ENCODE measurements at places on chromosomes 3 and 15.

GRCh38 chr15:74839526-74840395, 3.2 kb downstream of the ULK3 start:
- DNase-seq, result no peak
- H3K27me3 ChIP-seq, result no peaks in the 10 kb centered on the region
- peaks cover 47% of the 10 kb centered on the region for H3K36me3 ChIP-seq
- H3K4me1 ChIP-seq, result peaks cover 41% of the 10 kb centered on the region
- H3K27ac ChIP-seq, result no peak overlapping the region
- no peak overlapping the region for H3K4me3 ChIP-seq

DNA sequence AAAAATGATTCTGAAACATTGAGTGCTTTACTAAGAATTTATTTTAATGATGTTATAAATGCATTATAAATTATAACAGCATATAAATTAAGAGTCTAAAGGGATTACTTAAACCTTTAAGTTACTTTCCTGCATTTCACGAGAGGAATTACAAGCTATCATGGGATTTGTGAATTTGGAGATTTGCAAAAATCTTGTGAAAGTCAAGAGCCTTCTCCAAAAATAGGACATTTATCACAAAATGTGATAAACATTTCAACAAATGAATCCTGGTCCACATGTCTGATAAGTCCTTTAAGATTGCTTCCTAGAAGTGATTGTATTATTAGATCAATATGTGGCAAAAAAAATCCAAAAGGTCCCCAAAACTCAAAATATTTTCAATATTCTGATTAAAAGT, 154.5 kb downstream of the ATP8B4 start:
- peaks cover 6% of the 10 kb centered on the region for H3K27me3 ChIP-seq
- H3K27ac ChIP-seq, result no peak overlapping the region
- no peaks in the 10 kb centered on the region for H3K4me1 ChIP-seq
- no peaks in the 10 kb centered on the region for H3K36me3 ChIP-seq

GRCh38 chr3:100245136-100245535, 15.7 kb upstream of the TBC1D23 start:
- no peak overlapping the region for H3K4me3 ChIP-seq
- DNase-seq, result no peak
- no peaks in the 10 kb centered on the region for H3K27me3 ChIP-seq
- no peak overlapping the region for H3K27ac ChIP-seq
- H3K4me1 ChIP-seq, result no peaks in the 10 kb centered on the region
- no peaks in the 10 kb centered on the region for H3K36me3 ChIP-seq

DNA sequence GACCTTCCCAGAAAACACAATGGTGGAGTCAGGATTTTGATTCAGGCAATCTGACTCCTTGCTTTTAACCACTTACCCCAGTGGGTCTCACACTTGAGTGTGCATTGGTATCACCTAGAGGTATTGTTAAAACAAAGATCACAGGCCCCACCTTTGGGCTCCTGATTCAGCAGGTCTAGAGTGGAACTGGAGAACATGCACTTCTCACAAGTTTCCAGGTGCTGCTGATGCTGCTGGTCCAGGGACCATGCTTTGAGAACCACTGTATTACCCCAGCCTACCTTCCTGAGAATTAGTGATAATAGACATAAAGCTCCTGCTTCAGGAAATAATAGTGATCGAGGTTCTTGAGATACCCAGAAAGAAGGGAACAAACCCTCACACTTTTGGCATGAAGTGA, 466.9 kb downstream of the EPHB1 start:
- no peaks in the 10 kb centered on the region for H3K36me3 ChIP-seq
- no peak overlapping the region for H3K4me3 ChIP-seq
- DNase-seq, result no peak
- H3K4me1 ChIP-seq, result no peaks in the 10 kb centered on the region
- H3K27me3 ChIP-seq, result no peaks in the 10 kb centered on the region
- no peak overlapping the region for H3K27ac ChIP-seq

DNA sequence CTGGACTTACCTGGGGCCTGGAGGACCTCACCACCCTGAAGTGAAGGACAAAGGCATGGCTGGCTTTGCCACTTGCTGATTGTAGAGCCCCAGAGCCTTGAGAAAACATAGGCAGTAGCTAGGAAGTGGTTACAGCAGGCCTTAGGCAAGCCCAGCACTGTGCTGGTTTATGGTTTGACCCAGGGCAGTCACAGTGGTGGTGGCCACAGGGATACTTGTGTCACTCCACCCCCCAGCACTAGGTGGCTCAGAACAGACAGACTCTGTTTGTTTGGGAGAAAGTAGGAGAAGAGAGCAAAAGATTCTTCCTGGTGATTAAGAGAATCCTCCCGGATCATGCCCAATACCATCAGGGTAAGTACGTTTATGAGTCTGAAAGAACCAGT, 13.2 kb upstream of the COL8A1 start:
- no peak overlapping the region for H3K27ac ChIP-seq
- no peaks in the 10 kb centered on the region for H3K27me3 ChIP-seq
- DNase-seq, result no peak
- H3K4me3 ChIP-seq, result no peak overlapping the region
- no peaks in the 10 kb centered on the region for H3K4me1 ChIP-seq

DNA sequence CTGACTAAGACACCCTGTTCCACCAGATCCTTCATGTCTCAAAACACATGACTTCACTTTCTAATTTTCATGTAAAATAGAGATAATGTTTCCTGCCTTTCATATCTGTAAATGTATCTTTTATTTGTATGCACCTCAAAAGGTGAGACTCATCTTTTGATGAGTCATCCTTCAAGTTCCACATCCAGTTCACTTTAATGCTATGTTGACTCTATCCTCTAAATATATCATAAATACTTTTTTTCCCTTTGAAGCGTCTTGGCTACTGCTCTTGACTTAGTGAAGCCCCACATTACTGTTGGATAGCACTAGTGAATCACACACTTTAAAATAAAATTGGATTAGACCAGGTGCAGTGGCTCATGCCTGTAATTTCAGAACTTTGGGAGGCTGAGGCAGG, 741.1 kb downstream of the VGLL3 start:
- no peak overlapping the region for H3K27ac ChIP-seq
- no peaks in the 10 kb centered on the region for H3K36me3 ChIP-seq
- no peaks in the 10 kb centered on the region for H3K27me3 ChIP-seq
- no peaks in the 10 kb centered on the region for H3K4me1 ChIP-seq

GRCh38 chr3:51983578-51984268, 388 bp downstream of the ACY1 start:
- no peak for DNase-seq
- H3K4me3 ChIP-seq, result peak overlapping the region; percentile 75
- peaks cover 40% of the 10 kb centered on the region for H3K4me1 ChIP-seq
- H3K36me3 ChIP-seq, result no peaks in the 10 kb centered on the region

DNA sequence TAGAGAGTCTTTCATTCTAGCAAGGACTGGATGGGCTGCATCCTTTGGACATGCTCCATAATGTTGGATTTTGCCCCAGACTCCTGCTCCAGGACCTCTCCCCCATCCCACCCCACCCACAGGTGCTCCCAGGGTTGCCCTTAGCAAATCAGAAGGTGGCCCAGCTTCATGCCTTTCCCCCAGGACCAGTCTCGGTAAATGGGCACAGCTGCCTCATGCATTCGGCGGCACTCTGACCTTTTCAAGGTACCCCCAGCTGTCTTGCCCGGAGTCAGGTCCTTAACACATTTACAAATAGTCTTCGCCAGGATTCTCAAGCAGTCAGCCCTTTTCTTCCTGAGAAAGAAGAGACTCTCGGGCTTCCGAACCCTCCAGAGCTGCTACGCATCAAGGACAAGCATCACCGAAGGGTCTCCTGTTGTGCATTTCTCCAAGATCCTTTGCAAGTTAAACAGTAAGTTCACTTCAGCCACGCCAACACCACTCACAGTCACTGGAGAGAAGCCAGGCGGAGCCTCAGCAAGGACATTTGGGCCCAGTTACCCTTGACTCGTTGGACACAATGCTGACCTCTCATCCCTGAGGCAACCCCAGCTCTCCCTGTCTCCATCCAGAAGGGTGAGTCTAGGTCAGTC, 287.8 kb downstream of the FAM43A start:
- no peak overlapping the region for H3K27ac ChIP-seq
- no peak overlapping the region for H3K4me3 ChIP-seq
- H3K27me3 ChIP-seq, result peaks cover 3% of the 10 kb centered on the region
- no peaks in the 10 kb centered on the region for H3K4me1 ChIP-seq
- no peak for DNase-seq

GRCh38 chr3:42119561-42120355, 28.6 kb downstream of the TRAK1 start:
- H3K27ac ChIP-seq, result no peak overlapping the region
- no peaks in the 10 kb centered on the region for H3K36me3 ChIP-seq
- no peak overlapping the region for H3K4me3 ChIP-seq
- DNase-seq, result no peak

GRCh38 chr3:161600173-161600572, 103.6 kb downstream of the OTOL1 start:
- H3K4me3 ChIP-seq, result no peak overlapping the region
- no peaks in the 10 kb centered on the region for H3K36me3 ChIP-seq
- H3K4me1 ChIP-seq, result no peaks in the 10 kb centered on the region
- H3K27me3 ChIP-seq, result no peaks in the 10 kb centered on the region
- H3K27ac ChIP-seq, result no peak overlapping the region
- no peak for DNase-seq

Measured in CD4-positive, alpha-beta T cell (primary cell).